ENCODE measurements at places on chromosomes 6 and 20.

DNA sequence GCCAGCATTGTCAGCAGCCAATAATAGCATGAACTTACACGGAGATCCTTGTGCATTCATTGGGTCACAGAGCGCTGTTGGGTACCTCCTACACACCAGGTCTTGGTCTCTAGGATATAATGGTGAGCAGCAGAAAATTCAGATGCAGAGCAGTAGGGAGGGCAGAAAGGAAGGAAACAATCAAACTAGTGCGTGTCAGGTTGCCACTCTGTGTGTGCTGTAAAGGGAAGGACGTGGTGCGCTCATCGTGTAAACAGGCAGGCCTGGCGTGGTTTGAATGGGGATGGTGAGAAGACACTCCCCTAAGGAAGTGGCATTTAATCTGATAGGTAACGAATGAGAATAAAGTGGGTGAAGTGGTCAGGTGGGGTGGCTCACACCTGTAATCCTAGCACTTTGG lies 336.4 kb downstream of the CDH26 start:
- no peak for DNase-seq

DNA sequence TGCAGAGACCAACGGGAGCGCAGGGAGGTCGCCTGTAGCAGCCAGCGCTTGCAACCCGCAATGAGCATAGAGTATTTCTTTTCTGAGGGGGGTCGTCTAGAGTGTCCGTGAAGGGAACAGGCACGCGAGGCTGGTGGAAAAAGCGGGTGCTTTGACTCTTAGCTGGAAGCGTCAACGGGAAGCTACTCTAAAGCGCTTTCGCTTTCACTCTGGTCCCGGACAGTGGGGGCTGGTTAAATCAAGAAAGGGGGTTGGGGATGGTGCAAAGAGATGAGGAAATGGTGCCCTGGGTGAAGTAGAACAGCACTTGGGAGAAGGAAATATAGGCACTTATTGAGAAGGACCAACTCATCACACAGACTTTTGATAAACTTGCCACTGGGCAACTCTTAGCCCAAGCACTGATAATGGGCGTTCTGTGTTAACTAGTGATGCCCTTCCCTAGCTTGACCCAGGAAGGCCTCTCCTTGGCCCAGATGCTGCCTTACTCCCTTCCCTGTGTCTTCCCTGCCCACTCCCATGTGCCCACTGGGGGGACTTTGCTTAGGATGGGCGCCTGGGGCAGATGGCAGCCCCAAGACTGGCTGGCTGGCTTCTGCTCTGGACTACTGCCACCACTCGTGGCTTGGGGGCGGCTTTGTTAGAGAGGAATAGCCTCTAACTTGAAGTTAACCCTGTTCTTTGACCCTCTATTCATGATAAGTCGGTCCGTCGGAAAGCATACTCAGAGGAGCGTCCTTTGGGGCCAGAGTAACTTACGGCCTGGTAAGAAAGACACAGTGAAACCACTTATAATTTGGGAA lies 585 bp downstream of the PSMB9 start:
- DNase-seq, result no peak

GRCh38 chr20:62832212-62832922 lies 15.5 kb downstream of the COL9A3 start:
- DNase-seq, result peak; percentile 65

GRCh38 chr6:137775720-137776119 lies 91.3 kb upstream of the TNFAIP3 start:
- no peak for DNase-seq

GRCh38 chr6:17497535-17498095 lies 102.5 kb upstream of the FAM8A1 start:
- no peak for DNase-seq

DNA sequence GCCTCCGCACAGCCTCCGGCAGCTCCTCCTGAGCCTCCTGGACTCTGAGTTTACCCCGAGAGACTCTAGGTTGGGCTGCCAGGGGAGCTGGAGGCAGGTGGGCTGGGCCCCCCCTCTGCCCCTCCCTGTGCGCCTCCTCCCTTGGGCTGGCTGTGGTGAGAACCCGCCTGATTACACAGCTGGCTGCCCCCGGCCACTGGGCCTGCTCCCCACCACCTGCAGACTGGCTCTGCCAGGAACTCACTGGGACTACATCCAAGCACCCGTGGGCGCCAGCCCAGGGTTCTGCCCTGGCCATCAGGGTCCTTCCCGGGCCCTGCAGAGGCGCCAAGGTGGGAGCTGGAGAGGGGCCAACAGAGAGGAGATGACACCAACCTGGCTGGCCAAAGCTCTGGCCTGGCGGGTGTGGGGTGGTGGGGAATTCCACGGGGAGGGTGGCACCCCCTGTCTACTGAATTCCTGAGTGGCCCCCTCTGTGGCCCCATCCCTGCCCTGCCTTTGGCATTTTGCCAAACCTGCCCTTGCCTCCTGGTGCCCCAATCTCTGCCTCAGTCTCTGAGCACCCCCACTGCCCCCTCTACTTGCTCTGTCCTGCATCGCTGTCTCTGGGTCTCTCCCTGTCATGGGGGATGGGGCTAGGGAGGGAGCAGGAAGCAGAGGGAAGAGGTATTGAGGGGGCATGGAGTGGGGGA lies 21.9 kb upstream of the CDH22 start:
- DNase-seq, result no peak

DNA sequence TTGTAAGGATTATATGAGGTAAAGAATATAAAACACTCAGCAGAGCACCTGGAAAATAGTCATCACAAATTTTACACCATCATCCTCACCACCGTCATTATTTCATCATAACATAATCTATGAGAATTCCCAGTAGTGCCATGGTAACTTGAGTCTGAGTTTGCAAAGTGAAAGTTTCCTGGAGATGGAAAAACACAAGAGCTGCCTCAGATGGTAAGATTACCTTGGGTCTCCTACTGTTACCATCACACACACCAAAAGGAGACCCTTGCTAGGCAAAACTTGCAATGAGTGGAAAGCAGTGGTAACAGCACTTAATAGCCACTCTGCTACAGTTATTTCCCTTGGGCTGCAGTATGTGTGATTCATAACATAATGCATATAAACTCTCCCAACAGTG lies 589.8 kb downstream of the RNF144B start:
- no peak for DNase-seq

DNA sequence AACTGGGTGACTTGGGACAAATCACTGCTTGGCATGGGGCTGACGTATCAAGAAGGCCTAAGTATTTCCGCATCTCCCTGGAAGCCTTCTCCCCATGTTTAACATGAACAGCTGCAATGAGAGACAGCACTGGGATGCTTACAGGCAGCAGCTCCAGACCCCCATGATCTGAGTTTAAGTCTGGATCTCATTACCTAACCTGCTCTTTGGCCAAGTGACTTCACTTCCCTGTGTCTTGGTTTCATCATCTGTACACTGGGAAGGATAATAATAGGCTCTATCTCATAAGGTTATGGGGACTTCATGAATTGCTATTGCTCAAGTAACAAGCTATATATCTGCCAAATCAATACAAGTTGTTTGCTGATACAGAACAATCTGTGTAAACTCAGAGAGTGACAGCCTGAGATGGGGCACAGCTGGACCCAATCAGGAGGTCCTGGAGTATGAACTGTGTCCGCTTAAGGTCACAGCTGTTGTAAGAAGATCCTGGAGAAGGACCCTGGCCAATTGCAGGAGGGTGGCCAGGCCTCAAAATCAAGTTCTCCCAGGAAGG lies 56.0 kb downstream of the TGM2 start:
- DNase-seq, result no peak

DNA sequence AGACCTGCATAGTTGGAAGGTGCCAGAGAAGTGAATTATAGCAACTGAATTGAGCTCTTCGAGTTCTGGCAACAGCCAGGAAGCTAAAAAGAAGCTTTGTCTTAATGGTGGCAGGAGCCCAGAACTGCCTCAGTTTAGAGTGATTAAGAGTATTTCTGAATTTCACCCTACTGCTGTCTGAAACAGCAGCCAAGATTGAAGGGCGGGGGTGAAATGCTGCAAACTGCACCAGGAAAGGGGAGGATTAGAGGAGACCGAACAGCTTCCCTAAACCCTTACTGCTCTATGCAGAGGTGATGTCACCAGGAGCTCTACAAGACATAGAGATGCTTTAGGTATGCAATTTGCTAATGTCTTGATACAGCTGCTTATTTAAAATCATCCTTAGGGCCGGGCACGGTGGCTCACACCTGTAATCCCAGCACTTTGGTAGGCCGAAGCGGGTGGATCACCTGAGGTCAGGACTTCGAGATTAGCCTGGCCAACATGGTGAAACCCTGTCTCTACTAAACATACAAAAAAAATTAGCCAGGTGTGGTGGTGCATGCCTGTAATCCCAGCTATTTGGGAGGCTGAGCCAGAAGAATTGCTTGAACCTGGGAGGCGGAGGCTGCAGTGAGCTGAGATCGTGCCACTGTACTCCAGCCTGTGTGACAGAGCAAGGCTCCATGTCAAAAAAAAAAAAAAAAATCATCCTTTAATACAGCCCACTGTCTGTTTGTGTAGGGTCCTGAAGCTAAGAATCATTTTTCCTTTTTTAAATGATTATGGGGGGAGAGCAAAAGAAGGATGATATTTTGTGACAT lies 91.7 kb upstream of the IYD start:
- no peak for DNase-seq

DNA sequence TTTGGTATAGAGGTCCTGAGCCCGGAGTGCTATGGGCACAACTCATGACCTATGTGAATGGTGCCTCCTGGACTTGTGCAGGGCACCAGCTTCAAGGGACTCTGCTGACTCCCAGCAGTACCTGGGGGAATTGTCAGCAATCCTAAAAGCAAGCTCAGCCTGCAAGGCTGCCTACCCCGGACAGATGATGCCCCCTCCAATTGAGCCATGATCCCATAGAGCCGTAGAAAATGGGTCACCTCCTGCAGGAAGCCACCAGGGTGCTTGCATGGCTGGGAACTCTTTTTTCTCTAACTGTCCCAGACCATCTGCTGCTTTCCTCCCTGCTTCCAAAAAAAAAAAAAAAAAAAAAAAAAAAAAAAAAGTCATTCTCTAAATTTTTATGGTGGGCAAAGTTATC lies 12.9 kb upstream of the PRND start:
- DNase-seq, result no peak

GRCh38 chr6:137217801-137218472 lies 1.2 kb downstream of the IFNGR1 start:
- no peak for DNase-seq

DNA sequence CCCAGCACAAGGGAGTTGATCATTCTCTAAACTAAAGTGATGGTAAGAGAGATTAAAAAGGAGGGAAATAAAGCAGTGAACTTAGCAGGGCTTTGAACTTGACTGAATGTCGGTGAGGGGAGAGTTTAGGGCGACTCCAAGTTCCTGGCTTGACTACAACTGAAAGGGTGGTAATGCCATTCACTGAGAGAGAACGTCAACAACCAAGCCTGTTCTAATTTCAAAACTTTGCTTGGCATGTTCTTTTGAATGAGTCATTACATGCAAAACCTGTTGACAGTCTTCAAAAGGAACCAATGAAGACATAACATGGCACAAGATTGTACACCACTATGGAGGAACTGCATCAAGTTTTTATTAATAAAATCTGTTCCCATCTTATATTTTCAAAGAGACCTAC lies 10.3 kb upstream of the MYB start:
- no peak for DNase-seq

DNA sequence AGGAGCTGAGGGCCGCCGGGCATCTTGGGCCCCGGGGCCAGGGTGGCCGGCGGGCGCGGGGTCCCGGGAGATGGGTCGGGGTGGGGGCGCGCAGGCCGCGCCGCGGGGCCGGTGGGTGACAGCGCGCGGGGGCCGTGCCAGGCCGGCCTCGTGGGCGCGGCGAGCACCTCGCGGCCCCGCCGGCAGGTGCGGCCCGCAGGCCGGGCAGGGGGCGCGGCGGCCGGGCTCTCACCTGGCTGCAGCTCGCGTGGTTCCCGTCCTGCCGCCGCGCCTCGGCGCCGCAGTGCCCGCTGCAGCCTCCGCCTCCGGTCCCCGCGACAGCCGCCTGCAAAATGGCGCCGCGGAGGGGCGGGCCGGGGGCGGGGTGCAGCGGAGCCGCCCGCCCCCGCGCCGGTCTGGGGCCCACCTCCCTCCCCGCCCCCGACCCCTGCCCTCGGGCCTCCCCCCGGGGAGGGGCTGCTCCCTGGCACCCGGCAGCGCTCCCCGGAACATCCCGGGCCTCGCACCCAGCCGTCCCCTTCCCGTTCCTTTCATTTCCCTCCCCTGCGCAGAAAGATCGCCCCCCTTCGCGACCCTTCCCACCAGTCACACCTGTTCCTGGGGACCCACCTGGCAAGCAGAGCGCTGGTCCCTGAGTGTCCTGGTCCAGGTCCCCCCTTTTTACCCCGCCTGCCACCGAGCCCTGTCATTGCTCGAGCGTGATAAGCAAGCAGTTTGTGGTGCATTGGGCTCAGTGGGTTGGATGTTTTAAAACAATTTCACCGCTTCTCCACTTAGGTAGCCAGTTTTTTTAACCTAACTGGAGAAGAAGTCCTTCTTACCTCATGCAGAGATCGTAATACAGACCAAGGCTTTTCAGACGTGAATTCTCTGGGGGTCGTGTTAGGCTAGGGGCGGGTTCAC lies at the start of gene SLC23A2:
Gene SLC23A2, minus strand, starts transcription at position 337 of the 903 bp plus-strand sequence. CDS start 68,948 bp downstream, outside the sequence.
- DNase-seq, result no peak

GRCh38 chr6:133632206-133632605 lies 256.7 kb upstream of the TCF21 start:
- no peak for DNase-seq

GRCh38 chr6:106692112-106692818 lies 62.9 kb downstream of the QRSL1 start:
- no peak for DNase-seq

- DNase-seq, result no peak
These were observed 73.8 kb downstream of the PRKN start for GRCh38 chr6:162653808-162654207.

DNA sequence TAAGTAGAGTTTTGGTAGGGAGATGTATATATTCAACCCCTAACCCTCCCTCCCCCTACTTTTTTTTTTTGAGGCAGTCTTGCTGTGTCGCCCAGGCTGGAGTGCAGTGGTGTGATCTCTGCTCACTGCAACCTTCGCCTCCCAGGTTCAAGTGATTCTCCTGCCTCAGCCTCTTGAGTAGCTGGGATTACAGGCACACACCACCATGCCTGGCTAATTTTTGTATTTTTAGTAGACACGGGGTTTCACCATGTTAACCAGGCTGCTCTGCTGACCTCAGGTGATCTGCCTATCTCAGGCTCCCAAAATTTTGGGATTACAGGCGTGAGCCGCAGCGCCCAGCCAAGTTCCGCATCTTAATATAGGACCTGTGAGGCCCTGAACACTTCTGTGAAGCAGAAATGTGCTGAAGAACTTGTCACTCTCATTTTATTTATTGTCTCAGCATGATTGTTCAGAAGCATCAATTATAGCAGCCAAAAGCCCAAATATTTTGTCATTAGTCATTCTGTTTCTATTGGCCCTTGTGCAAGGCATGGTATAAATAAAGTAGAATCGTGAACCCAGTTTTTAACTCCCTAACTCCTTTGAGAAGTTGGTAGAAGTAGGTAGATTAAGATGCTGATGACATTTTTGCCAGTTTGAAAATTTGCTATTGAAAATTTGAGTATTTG lies 19.4 kb downstream of the DSTN start:
- DNase-seq, result no peak

DNA sequence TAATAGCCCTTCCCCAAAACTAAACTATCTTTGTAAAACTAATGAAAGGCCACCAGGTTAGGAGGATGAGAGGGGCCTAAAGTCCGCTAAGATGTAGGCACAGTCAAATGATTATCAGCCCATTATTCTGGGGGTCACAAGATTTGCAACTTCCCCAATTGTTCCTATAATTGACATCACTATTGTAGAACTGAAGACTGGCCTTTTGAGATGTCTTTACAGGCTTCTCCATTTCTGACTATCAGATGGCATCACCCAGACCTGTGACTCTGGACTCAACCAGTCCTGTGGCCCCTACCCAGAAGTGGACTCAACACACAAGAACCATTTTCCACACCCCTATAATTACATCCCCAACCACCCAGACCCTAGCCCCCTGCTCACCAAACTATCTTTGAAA lies 61.5 kb upstream of the MAP7 start:
- no peak for DNase-seq

All from NCI-H1436 (cell line).